ENCODE measurements at places on chromosomes 11 and 22.
A peak's percentile ranks its signal among the peaks of the same experiment; 100 is the strongest.

DNA sequence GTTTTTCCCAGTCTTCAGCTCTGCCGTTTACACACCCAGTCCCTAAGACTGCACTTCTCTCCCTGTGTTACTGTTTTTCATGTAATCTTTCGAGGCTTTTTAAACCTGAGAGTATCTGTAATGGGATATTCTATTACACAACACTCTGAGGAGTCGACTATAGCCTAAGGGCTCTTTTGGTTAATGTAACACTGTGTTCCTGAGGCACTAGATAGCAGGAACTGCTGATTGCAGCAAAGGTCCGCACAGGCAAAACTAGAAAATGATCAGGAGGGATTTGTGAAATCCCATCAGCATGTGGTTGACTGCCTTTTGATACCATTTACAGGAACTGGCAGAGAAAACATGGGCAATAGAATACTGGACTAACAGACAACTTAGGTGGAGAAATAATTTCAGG, 512.3 kb upstream of the RAG2 start:
- DNase-seq: peak; percentile 74

GRCh38 chr11:45677770-45678512, 12.5 kb upstream of the CHST1 start:
- DNase-seq: no peak

DNA sequence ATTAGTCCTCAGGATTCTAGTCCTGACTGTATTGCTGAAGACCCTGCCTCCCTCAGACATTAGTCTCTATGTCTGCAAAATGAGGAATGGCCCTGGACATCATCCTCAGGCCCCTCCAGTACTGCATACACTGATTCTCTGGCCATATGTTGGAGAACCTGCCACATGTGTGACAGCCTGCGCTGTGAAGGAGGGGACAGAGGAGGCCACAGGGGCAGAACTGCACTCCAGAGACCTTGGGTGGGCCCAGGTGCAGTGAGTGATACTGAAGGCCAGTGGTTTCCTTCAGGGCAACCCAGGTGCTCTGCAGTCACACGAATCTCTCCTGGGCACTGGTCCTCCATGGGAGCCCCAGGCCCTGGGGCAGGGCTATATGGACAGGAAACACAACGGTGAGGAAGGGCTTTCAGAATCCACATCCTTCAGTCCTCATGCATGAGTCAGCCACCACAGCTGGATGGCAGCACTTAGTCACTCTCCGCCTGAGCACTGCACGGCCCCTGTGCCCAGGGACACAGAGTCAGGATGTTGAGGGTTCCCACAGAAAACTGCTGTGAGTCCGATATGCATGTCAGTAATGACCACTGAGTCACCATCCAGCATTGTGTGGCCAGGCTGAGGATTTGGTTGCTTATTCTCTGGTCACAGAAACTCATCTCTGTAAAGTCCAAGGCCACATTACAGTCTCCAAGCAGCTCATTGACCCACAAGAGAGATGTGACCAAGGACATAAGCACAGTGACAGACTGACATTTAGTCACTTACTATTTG, 39.7 kb downstream of the ME3 start:
- peak; percentile 96 for DNase-seq

- no peak for DNase-seq
Observed at GRCh38 chr11:120330045-120330444, 4.9 kb downstream of the TLCD5 start.

GRCh38 chr22:37560608-37561211, 430 bp downstream of the CDC42EP1 start:
- DNase-seq: no peak

- DNase-seq: no peak
Observed at GRCh38 chr11:1473786-1474185, 12.8 kb downstream of the MOB2 start.

DNA sequence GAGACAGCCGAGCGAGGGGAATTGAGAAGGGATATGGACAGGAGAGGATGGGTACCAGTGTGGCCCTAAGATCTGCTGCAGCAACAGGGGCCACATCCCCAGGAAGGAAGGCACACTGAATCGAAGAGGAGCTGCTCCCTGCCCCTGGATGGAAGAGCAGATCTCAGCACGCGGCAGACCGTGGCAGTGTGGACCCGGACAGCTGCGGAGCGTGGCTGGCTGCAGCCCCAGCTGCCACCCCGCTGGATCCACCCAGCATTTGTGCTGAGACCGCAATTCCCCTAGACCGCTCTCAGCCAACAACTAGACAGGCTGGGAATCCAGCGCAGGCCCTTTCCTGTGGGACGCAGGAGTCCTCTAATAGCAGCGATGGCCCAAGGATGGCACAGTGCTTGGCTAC, 94.7 kb downstream of the NECTIN1 start:
- DNase-seq: no peak

DNA sequence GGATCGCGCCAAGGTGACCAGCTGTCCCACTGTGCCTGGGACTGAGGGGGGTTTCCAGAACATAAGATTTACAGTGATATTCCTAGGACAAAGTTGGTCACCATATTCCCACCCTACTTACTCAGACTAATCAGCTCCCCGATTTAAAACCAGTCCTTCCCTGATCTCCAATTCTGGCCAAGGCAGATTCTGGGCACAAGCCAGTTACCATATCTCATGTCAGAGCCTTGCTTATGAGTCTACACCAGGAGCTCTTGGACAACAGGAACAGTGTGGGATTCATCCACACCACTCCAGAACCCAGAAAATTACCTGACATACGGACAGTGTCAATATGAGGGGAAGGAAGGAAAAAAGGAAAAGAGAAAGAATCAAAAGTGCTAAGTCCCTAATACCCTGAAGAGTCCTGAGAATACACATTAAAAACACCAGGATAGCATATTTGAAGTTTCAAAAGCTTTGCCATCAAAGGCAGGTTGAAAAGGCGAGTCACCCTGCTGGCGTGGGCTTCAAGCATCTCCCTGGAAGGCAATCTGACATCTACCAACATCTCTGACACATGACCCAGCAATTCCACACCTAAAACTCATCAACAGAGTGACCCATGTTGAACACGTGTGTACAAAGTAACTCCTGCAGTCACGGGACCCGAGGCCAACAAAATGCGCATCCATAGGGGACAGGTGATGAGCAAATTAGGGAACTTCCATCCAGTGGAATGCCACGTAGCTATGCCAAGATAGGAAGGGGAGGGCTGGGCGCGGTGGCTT, 8.0 kb upstream of the IL2RB start:
- DNase-seq: peak; percentile 33

DNA sequence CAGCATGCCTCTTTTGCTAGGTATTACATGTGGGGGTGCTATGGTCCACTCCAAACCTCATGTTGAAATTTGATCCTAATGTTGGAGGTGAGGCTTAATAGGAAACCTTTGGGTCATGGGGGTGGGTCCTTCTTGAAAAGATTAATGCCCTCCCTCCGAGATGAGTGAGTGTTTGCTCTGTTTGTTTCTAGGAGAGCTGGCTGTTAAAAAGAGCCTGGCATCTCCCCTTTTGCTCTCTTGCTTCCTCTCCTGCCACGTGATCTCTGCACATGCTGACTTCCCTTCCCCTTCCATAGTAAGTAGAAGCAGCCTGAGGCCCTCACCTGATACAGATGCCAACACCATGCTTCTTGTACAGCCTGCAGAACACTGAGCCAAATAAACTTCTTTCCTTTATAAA, 104.5 kb downstream of the FAT3 start:
- no peak for DNase-seq

GRCh38 chr22:29733362-29734201, 13.8 kb downstream of the CABP7 start:
- peak; percentile 13 for DNase-seq

DNA sequence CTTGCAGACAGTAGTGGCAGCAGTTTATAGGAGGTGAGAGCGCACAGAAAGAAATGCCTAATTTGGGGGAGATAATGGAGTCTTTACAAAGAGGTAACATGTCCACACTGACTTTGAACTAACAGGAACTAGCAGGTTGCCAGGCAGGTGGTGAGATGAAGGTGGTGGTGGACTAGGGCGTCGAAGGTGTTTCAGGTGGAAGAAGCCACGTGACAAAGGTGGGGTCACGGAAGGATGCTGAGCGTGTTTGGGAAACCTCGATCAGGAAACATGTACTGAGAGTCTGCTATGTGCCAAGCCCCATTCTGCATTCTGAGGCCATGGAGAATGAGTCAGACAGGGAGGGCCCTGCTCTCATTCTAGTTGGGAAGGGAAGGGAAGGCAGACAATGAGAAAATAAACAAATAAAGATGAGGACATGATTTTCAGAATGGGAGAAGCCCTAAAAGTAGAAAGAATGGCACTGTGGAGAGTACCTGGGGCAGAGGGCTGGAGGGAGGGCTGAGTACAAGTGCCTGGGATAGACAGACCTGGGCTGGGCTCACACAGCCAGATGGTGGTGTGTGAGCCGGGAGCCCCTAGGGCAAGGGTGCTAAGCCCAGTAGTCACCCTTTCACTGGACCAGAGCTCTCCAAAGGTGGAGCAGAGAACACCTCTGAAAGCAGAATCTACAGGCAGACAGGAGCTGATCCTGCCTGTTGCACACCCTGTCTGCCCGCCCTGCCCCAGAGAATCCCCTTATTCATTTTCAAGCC, 16.2 kb upstream of the NNMT start:
- peak; percentile 69 for DNase-seq

GRCh38 chr11:96294289-96294688, 48.7 kb downstream of the MAML2 start:
- no peak for DNase-seq

DNA sequence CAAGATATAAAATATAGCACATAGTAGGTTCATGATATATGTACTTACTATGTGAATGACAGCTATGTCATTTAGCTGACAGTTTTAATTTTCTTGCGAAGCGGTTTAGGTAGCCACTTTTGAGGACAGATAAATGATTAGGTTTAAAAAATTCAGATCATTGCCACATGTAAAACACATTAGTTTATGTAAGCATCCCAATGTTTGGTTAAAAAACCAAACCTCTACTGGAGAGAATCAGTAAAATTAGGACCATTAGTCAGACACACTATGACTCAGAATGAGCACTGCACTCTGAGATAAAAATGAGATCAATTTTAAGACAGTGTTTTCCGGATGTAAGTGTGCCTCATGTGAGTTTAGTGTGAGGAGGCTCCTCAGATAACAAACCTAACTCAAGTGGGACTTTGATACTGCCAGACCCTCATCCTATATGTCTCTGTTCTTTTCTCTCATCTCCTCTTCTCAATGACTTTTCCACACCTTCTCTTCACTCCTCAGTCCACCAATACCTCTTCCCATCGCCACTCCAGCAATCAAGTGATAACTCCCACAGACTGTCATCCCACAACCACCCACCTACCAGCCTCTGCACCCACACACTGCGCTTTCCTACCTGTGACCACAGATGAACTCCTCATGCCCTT, 6.8 kb upstream of the OR2AT4 start:
- DNase-seq: peak; percentile 48

GRCh38 chr11:60378354-60378753, at the start of gene MS4A7:
TSS of gene MS4A7 (plus strand) at chr11:60378532. CDS start at chr11:60383142, 4,610 bp downstream.
- DNase-seq: no peak

- no peak for DNase-seq
Observed at GRCh38 chr11:86128914-86129313, 60.0 kb upstream of the PICALM start.

DNA sequence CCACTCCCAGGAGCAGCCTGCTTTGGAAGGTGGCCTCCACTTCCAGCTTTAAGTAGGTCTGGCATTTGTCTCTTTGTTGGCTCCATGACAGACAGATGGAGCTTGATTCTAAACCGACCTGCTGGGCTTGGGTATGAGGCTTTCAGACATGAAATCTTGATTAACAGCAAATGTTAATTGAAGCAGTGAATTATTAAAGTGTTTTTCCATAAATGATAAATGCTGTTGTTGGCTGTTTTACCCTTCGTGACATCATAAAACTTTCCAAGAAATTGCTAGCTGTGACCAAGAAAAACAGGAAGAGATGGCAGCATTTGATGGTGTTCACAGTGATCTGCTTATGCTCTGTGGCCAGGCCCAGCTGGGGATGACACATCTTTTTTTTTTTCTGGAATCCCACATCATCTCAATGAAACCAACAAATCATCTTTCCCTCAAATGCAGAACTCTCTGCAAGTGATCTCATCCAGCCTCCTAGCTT, 66.1 kb downstream of the RBMXL2 start:
- no peak for DNase-seq

GRCh38 chr11:126611438-126611837, 256.0 kb downstream of the ST3GAL4 start:
- DNase-seq: no peak

- no peak for DNase-seq
Observed at GRCh38 chr11:83642500-83642899, 356.3 kb upstream of the CCDC90B start.

- peak; percentile 22 for DNase-seq
Observed at GRCh38 chr11:44611088-44611487, 45.6 kb downstream of the CD82 start.

- DNase-seq: no peak
Observed at GRCh38 chr22:38260761-38261681, 11.8 kb downstream of the TMEM184B start.

GRCh38 chr22:41642331-41643110, 21.4 kb downstream of the XRCC6 start:
- DNase-seq: no peak

DNA sequence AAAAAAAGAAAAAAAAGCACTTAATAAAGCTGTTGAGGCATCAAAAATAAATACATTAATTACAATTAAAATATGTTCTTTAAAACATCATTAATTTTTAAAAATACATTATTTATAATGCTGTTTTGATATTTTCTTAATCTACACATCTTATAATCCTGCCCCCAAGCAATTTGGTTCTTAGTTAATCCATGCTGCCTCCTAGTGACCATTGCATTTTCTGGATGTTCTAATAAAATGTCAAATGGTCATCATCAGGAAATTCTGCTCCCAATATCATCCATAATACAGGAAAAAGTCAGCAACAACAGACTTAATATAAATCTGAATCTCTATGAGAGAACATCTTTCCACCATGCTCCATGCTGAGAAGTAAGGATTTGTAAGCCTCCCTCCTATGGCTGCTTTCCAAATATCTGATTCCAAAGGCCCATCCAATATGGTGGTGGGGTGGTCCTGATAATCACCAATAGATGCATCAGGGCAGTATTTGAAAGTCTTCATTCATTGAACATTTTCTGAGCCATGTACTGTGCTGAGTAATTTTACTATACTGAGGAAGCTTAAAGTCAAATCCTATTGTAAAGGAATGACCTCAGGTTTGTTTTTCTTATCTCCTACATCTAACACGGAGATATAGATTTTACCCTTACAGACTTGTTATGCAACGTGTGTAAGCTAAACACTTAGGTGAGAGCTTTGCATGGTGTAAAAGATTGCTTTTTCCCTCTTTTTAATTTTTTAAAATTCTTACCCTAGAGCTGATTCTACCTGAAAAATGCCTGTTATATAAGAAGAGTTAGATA, 124.7 kb upstream of the BMAL1 start:
- DNase-seq: peak; percentile 41

- DNase-seq: no peak
Observed at GRCh38 chr11:17402486-17402885, 14.0 kb upstream of the KCNJ11 start.

DNA sequence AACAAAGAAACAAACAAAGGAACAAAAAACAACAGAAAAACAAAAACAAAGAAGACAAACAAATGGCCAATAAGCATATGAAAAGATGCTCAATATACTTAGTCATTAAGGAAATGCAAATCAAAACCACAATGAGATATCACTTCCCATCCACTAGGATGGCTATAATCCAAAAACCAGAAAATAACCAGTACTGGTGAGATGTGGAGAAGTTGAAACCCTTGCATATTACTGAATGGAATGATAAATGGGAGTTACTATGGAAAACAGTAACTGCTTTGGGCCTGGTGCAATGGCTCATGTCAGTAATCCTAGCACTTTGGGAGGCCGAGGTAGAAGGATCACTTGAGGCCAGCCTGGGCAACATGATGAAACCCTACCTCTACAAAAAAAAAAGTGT, 44.9 kb upstream of the RBFOX2 start:
- no peak for DNase-seq

GRCh38 chr11:100719809-100720221, 32.7 kb downstream of the ARHGAP42 start:
- DNase-seq: peak; percentile 96

Measured in renal cortical epithelial cell (primary cell).